T-helper 22 cell (primary cell): ENCODE measurements at places on chromosomes 16 and 17.
A peak's percentile ranks its signal among the peaks of the same experiment; 100 is the strongest.

- no peak for DNase-seq
Observed at GRCh38 chr16:23448392-23448791, 4.6 kb downstream of the COG7 start.

- DNase-seq = no peak
Observed at GRCh38 chr17:1571341-1571704, 8.7 kb upstream of the PITPNA start.

- DNase-seq = no peak
Observed at GRCh38 chr17:2850991-2851390, 54.8 kb downstream of the RAP1GAP2 start.

DNA sequence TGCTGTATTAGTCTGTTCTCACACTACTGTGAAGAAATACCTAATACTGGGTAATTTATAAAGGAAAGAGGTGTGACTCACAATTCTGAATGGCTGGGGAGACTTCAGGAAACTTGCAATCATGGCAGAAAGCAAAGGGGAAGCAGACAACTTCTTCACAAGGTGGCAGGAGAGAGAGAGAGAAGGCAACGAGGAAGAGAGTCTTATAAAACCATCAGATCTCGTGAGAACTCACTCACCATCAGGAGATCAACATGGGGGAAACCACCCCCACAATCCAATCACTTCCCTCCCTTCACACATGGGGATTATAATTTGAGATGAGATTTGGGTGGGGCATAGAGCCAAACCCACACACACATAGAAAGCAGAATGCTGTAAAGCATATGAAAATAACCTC lies 896.2 kb downstream of the CDH11 start:
- no peak for DNase-seq

DNA sequence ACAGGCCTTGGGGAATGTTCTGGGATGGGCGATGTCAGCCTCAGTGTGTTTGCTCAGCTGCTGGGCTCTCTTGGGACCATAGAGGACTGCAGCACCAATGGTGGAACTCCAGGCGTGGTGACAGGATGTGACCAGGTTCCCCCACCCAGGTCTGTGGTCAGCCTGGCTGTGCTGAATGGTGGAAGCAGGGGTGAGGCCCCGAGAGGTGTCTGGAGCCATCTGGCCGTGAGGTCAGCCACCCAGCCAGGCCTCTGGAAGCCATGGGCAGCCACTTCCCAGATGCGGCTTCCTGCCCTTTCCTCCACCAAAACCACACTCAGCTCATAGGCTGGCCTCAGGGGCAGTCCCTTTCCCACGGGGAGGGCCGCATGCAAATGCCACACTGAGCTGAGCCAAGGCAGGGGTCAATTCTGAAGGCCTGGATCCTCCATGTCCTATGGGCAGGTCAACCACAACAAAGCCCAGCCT lies 7.8 kb upstream of the MAPK7 start:
- no peak for DNase-seq

DNA sequence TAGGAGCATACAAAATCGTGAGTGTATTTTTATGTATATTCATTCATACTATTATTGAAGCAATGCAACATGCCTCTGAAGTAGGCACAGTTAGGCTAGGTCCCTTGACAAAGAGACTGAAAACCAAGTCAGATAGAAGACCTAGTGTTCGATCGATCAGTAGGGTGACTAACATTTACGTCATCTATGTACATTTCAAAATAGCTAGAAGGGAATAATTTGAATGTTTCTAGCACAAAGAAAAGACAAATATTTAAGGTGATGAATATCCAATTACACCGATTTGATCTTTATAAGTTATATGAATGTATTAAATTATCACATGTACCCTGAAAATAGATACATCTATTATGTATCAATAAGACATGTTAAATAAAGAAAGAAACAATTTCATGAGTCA lies 610.1 kb downstream of the TOX3 start:
- DNase-seq = no peak

- DNase-seq = no peak
Observed at GRCh38 chr16:81618661-81619060, 160.4 kb upstream of the PLCG2 start.

GRCh38 chr17:29836643-29837042 lies 93.4 kb downstream of the SSH2 start:
- DNase-seq = no peak

DNA sequence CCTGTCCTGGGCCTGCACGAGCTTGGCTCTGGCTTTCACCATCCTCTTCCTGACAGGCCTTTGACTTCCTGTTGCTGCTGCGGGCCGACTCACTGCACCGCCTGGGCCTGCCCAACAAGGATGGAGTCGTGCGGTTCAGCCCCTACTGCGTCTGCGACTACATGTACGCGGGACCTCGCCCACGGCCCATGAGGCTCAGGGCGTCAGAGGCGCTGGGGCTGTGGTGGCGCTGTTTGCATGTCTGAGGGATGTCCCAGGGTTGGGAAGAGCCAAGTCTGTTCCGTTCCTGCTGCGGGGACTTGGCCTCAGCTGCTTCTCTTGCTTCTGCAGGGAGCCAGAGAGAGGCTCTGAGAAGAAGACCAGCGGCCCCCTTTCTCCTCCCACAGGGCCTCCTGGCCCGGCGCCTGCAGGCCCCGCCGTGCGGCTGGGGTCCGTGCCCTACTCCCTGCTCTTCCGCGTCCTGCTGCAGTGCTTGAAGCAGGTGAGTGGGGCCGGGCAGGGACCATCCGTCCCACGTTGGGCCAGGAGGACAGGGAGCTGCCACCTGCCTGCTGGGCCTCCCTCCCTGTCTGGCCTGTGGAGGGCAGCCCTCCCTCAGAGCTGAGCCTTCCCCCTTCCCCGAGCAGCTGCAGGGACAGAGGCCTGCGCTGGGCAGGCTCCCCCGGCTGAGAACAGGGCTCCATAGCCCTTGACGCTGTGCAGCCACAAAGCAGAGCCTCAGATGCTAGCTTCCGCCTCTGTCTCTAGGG lies 23.8 kb downstream of the TSC2 start:
- DNase-seq = no peak

- DNase-seq = peak; percentile 36
Observed at GRCh38 chr17:45640141-45640850, 143.8 kb upstream of the CRHR1 start.

DNA sequence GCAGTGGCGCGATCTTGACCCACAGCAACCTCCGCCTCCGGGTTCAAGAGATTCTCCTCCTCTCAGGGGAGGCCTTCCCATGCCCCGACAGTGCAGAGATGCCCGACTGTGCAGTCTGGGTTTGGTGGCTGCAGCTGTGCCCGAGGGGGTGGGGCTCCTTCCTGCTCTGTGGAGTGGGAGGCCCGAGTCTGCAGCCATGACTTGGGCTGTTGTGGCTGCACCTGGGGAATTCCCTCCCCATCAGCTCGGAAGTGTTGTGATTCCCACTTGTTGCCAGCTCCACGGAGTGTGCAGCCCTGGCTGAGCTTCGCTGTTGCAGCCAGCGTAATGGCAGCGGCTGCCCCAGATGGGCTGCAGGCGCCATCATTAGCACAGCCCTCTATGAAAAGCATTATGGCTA lies 66.4 kb upstream of the SMIM36 start:
- no peak for DNase-seq

DNA sequence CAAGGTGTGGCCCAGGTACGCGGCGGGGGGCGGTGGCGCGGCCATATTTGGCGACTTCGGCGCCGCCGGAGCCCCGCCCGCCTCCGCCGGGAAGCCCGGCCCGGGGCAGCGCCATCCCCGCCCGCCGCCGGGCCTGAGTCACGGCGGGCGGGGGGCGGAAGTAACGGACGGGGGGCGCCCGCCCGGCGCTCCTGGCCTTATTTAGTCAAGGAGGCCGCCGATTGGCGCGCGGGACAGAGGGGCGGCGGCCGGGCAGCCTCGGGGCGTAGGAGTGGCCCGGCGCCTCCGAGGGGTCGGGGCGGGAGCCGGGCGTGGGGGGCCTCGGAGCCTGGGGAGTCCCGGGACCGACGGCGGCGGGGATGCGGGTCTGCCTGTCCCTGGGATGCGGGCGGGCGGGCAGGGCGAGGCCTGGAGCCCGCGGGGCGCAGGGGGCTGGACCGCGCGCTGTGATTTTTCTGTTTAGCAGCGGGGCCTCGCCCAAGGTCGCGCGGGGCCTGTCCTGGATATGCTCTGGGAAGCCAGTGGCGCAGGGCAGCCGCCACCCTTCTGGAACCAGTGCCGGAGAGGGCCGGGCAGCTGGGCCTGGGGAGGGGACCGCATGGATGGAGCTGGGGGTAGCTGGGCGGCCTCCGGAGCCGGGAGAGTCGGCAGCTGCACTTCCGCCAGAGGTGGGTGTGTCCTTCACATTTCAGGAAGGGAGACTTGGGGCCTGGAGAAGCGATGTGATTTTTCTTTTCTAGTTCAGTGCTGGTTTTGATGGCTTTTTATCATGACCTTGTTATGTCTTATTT lies 2.3 kb upstream of the ACTG1 start:
- peak; percentile 66 for DNase-seq

GRCh38 chr16:86882586-86883280 lies 304.4 kb downstream of the FOXL1 start:
- no peak for DNase-seq

DNA sequence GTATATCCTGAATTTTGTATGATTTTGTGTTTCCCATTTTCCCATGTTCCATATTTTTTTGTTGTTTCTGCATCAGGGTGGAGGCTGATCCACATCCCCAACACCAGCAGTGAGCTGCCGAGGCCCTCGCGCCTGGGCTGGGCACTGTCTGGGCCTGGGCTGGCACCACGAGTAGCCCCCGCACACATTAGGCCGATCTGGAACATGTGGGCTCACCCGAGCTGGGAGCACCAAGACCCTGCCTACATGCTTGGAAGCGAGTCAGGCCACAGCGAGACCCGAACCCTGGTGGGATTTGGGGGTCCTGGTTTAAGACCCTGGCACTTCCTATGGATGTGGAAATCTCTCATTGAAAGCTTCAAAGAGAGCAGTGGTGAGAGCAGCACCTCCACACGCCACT lies 8.5 kb downstream of the KCTD5 start:
- no peak for DNase-seq

GRCh38 chr16:71230122-71230845 lies at the start of gene HYDIN:
Gene HYDIN, minus strand, starts transcription at chr16:71230722. Its CDS starts 43,827 bp downstream, at chr16:71186895.
- DNase-seq = no peak

- DNase-seq = no peak
Observed at GRCh38 chr17:57900991-57901743, 51.3 kb upstream of the MRPS23 start.

- DNase-seq = no peak
Observed at GRCh38 chr17:45873728-45874127, 20.6 kb upstream of the MAPT start.

GRCh38 chr17:15920758-15921239 lies 24.1 kb upstream of the ADORA2B start:
- no peak for DNase-seq

GRCh38 chr17:57946798-57947358 lies 8.3 kb downstream of the CUEDC1 start:
- no peak for DNase-seq

DNA sequence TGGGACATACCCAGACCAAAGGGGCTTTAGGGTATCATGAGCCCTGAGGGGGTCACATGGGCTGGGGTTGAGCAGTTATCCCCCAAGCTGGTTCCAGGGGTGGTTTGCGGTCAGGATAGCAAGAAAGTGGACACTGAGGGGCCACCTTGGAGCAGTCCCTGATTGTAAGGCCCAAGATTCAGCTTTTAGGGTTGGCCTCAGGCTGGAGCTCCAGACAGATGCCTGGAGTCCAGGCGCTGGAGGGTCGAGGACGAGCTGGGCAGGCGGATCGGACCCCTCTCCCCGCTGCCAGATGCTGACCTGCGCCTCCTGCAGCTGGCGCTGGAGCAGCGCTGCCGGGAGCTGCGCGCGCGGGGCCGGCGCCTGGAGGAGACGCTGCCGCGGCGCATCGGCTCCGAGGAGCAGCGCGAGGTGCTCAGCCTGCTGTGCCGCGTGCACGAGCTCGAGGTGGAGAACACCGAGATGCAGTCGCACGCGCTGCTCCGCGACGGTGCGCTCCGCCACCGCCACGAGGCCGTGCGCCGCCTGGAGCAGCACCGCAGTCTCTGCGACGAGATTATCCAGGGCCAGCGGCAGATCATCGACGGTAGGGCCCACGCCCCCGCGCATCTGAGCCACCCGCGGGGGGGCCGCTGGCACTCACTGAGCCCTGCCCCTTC lies 10.0 kb downstream of the BTBD17 start:
- no peak for DNase-seq

DNA sequence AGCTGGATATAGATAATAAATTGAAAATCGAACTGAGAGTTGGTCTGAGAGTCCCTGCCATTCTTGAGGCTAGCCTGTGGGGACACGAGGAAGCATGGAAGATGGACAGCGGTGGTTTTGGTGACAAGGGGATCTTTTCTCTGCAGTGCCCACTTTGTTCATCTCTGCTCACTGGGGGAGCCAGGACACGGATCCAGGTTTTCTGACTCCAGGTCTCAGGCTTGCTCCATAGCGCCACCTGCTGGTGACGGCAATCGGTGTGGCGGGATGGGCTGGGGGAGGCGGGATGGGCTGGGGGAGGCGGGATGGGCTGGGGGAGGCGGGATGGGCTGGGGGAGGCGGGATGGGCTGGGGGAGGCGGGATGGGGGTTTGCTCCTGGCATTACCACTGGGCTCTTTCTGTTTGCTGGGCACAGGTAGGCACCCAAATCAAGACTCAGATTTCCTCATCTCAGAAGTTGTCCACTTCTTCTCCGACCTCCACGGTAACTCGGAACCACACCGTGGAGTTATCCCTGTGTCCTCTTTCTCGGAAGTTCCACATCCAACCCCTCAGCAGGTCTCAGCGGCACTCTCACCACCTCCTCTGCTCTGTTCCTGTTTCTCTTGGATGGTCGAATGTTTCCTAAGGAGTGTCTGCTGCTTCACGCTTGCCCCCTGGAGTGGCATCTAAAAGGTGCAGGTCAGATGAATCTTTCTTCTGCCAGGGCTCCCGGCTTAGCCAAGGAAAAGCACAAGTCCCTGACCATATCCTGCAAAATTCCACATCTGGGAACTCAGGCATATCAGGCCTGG lies 142.4 kb downstream of the CYLD start:
- DNase-seq = no peak

DNA sequence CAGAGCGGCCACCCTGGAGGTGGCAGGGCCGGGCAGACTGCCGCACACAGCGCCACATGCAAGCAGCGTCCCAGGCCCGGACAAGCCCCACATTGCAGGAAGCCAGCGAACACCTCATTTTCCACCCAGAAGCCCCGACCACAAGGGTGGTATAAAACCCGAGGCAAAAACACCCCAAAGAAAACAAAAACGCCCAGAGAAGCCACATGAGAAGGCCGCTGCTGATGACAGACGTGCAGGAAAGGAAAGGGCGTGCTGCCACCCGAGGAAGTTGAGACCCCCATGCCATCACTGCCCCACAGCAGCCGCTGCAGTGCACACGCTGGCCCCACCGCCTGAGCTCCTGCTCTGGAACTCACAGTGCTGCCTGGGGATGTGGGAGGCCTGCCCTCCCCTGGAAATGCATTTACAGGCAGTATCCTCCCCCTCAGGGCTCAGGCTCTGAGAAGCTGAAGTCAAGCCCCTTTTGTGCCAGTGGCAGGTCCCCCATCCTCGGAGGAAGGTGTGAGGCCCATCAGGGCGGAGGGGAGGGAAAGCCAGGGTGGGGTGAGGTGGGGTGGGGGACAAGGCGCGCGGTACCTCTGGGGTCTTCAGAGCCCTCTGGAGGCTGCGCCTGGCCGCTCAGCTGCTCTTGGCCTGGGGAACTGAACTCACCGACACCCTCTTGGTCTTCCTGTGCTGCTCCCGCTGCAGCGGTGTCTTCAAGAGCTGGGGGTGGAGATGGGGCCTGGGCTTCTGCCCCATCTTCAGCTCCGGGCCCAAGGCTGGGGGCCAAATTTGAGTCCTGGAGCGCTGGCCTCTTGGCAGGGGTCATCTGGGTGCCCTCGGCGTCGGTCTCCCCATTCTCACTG lies 62.0 kb downstream of the IL21R start:
- DNase-seq = peak; percentile 39

- peak; percentile 8 for DNase-seq
Observed at GRCh38 chr17:15257258-15257788, 7.8 kb downstream of the PMP22 start.

GRCh38 chr17:5651348-5651747 lies 67.0 kb upstream of the NLRP1 start:
- no peak for DNase-seq
